ENCODE measurements at places on chromosomes 16 and 17. TPM values are rescaled to one million over a fixed set of nuclear protein-coding genes. Genes with fewer than 3 reads are reported as not detected.

GRCh38 chr16:11459722-11460121 is 114.5 kb downstream of the RMI2 start:
- no peak for DNase-seq

- DNase-seq = no peak
Observed at GRCh38 chr17:62923258-62924150, 42.5 kb upstream of the TANC2 start.

The ASGR1 gene
- 3.9 TPM for total RNA-seq

The ABCA8 gene
- 69.6 TPM for total RNA-seq

All from ascending aorta (tissue), 2 donors.